Skeletal muscle tissue (tissue), 5 donors: ENCODE measurements at places on chromosomes 4 and X. TPM values are rescaled to one million over a fixed set of nuclear protein-coding genes. Genes with fewer than 3 reads are reported as not detected.

The FAM9A gene
- not detected for total RNA-seq

The RIBC1 gene
- total RNA-seq: 0.52 TPM

The TMEM154 gene
- 1.0 TPM for total RNA-seq

The DGKK gene
- total RNA-seq: not detected

The AMBN gene
- total RNA-seq: not detected

The GRIA2 gene
- total RNA-seq: 3.1 TPM

The CITED1 gene
- 18.8 TPM for total RNA-seq

The TLR2 gene
- total RNA-seq: 4.7 TPM

The LARP7 gene
- 16.7 TPM for total RNA-seq
